Lower lobe of right lung (tissue), 2 donors: ENCODE measurements at places on chromosomes 2 and 18. TPM values are rescaled to one million over a fixed set of nuclear protein-coding genes. Genes with fewer than 3 reads are reported as not detected.

DNA sequence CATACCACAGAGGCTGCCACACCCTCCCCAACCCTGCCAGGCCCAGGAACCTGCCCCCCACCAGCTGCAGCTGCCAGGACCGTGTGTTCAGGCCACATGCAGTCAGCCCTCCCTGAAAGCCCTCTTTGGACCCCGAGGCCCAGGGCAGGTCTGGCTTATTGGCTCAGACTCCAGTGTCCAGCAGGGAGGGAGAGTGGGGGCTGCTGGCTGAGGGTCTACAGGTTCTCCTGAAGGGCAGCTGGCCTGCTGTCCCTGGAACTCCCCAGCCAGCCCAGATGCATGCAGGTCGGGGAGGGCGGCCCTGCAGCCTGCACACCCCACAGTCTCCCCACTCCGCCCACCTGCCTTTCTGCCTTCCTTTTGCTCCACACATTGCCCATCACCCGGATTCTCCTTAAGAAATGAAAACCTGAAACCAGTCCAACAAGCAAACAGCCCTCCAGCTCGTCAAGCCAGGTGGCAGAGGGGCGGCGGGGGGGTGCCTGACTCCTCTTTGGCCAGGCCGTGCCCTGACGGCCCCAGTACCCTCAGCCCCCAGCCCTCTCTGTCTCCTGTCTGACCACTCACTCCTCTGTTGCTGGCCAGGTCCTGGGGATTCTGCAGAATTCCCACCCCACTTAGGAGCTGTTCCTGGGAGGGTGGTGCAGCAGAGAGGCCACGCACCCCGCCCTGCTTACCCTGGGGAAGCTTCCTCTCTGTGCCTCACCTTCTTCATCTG, 18.0 kb downstream of the GPR35 start:
- no peak for DNase-seq
- no peak overlapping the region for H3K4me3 ChIP-seq
- no peaks in the 10 kb centered on the region for H3K4me1 ChIP-seq
- no peaks in the 10 kb centered on the region for H3K36me3 ChIP-seq
- H3K27ac ChIP-seq = no peak overlapping the region

Gene ARHGAP15
- 18.5 TPM for total RNA-seq

Gene AP1S3
- total RNA-seq = 6.4 TPM

- H3K27ac ChIP-seq = no peak overlapping the region
- H3K27me3 ChIP-seq = no peaks in the 10 kb centered on the region
- peaks cover 21% of the 10 kb centered on the region for H3K36me3 ChIP-seq
These were observed 34.7 kb downstream of the SFXN5 start for GRCh38 chr2:73036766-73037165.

GRCh38 chr2:30368258-30368657, 78.8 kb upstream of the LCLAT1 start:
- H3K36me3 ChIP-seq = no peaks in the 10 kb centered on the region
- DNase-seq = peak; percentile 53
- H3K4me1 ChIP-seq = peaks cover 11% of the 10 kb centered on the region
- peak overlapping the region; percentile 53 for H3K27ac ChIP-seq
- H3K27me3 ChIP-seq = no peaks in the 10 kb centered on the region
